Stimulated activated CD4-positive, alpha-beta T cell treated with anti-CD3 and anti-CD28 coated beads, TNF-alpha, amount 100 ng/mL, for 48 hours (primary cell): ENCODE measurements at places on chromosomes 16 and 17.

DNA sequence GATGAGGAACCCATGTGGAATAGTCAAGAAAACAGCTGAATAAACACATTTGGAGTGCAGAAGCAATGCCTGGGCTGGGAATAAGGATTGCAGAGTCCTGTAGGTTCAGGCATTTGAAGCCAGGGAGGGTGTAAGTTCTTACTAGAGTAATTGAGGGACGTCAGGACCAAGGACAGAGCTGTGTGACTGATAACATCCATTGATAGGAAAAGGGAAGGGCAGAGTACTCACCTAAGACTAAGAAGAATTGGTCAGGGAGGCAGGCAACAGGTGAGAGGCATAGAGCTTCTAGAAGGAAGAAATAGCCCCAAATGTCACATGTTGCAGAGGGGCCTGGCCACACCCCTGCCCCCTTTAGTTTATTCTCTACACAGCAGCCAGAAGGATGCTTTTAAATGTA lies 79.8 kb upstream of the TMEM132E start:
- no peak for DNase-seq

DNA sequence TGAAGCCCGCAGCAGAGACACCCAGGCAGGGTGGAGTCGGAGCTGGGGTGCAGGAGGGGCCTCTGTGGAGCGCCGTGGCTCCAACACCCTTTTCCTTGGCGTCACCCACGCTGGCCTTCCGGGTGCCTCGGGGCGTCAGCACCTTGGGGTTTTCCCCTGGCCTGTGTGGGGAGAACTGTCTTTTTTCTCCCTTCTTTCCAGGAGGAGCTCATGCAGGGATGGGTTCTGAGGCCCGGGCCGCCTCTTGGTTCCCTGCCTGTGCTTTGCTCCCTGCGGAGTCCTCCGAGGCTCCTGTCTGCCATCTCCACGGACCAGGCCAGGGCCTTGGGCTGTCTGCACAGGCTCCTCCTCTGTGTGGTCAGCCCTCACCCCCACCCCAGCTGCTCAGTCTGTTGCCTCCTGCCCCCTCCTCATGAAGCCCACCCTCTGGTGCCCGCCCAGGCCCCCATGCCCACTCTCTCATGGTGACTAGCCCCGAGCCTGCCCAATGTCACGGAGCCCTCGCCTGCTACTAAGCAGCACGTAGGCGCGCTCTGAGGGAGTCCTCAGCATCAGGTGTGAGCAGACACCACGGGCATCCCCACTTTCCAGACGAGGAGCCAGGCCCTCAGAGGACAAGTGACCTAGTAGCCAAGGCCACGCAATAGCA lies 5.0 kb downstream of the KATNB1 start:
- DNase-seq = no peak

GRCh38 chr16:68281368-68282063 lies 17.2 kb downstream of the SLC7A6 start:
- DNase-seq = no peak

DNA sequence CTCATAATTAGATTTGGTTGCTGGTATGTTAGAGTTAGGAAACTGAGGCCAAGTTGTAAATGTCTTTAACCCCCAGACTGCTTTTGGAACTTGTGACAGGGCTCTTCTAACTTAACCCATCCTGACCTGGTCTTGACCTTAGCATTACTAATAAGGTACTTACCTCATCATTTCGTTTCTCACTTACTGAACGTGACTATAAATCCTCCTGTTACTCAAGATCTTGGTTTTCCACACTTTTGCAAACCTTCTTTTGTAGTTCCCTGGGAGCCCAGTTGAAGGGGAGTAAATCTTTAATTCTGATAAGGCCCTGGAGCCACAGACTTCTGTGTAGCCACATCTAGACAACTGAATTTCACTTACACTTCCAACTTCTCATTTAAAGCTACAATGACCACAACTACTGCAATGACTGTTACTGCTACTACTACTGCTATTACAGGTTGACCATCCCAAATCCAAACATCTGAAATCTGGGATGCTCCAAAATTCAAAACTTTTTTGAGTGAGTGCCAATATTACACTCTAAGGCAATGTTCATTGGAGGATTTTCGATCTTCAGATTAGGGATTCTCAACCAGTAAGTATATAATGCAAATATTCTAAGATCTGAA lies 248.8 kb upstream of the TBX2 start:
- DNase-seq = no peak

DNA sequence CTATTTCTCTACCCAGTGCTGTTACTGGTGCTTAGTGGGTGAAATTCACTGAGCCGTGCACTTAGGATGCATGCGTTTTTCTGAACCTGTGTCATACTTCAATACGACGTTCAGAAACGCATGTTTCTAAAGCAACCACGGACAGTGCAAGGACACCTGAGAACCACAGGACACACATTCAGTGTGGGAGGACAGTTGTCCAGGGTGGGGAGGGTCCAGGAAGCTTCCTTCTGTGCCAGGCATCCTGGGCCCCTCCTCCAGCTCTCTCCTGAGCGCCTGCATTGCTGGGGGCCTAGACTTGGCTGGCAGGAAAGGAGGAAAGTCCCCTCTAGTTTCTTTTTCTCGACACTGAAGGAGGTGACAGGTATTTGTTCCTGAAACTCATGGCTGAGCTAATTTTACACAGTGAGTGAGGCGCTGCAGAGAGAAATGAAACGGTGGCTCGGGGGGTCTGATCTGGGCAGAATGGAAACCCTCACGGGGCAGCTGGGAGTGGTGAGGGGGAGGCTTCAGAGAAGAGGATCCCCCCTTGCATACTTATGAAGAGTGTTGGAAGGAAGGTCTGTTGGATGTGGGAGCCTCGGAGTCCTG lies 89.9 kb downstream of the IRF8 start:
- no peak for DNase-seq

- DNase-seq = no peak
These were observed 10.1 kb downstream of the MRM3 start for GRCh38 chr17:792277-792676.

DNA sequence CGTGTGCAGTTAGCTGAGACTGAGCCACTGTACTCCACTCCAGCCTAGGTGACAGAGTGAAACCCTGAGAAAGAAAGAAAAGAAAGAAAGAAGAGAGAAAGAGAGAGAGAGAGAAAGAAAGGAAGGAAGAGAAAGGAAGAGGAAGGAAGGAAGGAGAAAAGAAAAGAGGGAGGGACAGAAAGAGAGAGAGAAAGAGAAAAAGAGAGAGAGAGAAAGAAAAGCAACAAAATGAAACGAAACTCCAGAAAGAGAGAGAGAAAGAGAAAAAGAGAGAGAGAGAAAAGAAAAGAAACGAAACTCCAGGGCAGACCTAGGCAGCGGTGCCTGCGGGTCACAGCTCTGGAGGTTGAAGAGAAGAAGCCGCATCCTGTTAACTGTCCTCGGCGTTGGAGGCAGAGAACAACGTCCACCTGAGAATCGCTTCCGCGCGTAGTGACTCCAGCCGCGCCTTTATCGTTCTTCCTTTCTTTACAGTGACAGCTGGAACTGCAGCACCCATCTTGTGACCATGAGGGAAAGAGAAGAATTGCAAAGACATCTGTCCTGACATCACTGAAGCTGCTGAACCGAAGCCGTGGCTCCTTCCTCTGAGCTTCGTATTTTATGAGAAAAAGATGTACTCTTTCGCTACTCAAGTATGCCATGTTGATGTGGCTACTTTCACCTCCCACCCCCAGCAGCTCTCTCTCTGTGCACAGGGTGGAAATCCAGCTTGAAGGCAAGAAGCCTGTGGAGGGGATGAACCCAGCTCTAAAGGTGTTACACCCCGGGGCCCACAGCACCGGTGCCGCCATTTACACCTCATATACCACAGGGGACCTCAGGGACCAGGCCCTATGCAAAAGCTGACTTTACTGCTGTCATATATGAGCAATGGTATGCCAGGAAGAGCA lies 56.9 kb upstream of the DOC2B start:
- no peak for DNase-seq

DNA sequence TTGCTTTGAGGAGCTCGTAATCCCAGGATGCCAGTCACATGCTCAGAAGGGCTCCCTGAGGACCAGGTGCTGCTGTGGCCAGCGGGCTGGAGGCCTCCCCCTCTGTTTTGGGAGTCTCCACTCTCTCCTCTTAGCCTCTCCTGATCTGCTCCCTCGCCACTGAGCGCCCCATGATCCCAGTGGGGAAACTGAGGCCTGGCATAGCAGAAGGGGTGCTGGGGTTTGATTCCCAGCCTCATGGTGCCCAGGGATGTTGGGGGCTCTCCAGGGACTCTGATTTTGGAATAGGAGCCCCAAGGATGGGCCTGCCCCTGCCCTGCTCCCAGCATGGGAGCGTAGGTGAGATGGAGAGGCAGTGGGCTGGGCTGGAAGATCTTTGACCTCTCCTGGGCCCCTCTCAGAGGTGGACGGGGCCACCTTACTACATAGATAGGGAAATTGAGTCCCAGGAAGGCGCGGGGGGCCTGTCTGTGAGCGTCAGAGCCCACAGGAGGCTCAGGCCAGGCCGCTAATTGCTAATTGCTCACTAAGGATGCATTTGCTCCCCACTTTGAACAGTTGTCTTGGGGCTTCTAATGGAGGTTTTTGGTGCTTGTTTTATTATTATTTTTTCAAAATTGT lies 525 bp upstream of the ADCY7 start:
- DNase-seq = no peak

GRCh38 chr17:8829036-8829941 lies 30.1 kb upstream of the MFSD6L start:
- DNase-seq = no peak

- no peak for DNase-seq
These were observed 69.5 kb downstream of the HLF start for GRCh38 chr17:55334285-55334684.

DNA sequence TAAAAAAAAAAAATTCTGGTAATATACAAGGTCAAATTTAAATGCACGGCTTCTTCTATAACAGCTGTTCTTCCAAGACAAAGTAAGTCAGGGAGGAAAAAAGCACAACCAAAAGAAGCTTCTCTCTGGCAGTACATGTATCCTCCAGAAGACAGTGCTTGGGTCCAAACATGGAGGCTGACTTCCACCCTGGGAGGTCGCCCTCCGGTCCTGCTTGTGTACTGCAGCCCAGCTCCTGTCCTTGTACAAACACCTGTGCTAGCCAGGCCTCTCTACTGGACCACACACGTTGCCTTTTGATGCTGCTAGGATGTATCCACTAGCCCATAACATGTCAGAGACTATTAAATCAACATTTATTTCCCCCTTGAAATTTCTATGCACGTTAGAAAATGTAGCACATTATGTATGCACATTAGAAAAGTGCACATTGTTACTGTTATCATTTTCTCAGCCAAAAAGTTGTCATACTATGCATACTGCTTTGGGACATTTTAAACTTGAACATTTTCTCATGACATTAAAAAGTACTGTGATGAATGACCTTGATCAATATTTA lies 21.9 kb downstream of the TEKT3 start:
- no peak for DNase-seq

DNA sequence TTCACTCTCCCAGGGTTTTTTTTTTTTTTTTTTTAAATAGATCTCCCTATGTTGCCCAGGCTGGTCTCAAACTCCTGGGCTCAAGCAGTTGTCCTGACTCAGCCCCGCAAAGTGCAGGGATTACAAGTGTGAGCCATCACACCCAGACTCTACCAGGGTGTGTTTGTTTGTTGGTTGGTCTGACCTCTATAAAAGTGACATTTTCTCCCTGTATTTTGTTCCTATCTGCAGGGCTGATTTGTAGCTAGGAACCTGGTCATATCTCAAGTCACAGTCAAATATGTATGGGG lies 46.3 kb upstream of the B4GALNT2 start:
- no peak for DNase-seq

DNA sequence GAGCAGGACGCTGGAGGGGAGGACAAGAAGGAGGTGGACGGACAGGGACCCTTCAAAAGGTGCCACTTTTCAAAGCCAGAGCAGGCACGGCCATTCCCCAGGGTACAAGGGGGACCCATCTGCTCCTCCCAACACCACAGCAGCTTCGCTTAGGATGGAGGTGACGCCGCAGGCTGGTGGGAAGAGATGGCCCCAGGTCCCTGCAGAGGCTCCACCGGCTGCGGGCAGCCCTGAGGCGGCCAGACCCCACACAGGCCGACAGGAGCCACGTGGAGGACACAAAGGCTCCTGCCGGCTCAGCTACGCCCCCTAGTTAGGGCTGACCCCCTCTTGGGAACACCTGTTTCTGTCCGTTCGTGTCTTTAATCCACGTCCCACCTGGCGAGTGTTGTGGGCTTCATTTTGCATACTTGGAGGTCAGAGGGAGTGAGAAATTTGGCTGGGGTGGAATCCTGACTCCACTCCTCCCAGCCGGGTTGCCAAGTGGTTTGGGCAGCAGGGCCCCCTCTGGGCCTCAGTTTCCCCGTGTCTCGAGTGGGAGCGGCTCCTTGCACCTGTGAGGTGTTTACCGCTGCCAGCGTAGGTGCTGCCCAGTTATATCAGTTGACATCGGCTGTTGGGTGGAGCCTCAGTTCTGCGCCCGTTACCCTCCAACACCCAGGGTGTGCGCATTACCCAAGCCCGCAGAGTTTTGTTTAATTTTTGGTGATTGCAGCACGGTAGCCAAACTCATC lies 5.8 kb upstream of the FN3KRP start:
- no peak for DNase-seq

- DNase-seq = peak; percentile 30
These were observed 11.4 kb downstream of the CTNS start for GRCh38 chr17:3647769-3648555.

DNA sequence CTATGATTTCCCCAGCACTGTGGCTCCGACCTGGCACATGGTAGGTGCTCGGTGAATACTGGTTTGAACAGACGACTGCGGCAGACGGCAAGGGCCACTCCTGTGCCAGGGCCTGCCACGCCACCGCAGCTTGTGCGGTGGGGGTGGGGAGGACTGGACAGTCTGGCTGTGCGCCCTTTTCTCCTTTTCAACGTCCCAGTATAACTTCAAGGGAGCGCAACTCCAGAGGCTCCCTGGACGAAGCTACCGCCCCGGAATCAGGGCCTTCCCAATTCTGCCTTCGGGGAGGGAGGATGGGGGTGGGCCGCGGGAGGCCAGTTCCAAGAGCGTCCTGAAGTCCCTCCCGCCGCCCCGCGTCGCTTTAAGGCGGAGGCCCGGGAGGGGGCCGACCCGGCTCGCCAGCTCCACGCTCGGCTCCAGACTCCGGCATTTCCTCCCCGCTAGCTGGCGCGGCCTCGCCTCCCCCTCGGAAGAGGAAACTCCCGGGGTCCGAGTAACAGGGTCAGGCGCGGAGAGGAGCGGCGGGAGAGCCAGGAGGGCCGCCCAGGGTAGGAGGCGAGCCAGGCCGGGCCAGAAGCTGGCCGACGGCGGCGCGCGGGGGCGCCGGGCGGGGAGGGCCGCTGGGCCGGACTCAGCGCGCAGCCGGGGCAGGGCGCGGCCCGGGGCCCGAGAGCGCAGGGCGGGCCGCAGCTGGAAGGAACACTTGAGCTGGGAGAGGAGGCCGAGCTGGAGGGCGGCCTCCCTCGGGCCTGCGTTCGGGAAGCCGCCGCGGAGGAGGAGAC lies at the start of gene ITPRIPL2:
ITPRIPL2 (plus strand) TSS at position 388 of the 782 bp plus-strand sequence. CDS start 498 bp downstream, outside the sequence.
- no peak for DNase-seq
